Activated CD4-positive, alpha-beta T cell treated with anti-CD3 and anti-CD28 coated beads, Interleukin-2, amount 50 U/mL, for 24 hours (primary cell): ENCODE measurements at places on chromosomes 1 and 21.

- no peak for DNase-seq
These were observed 3.6 kb downstream of the CERS2 start for GRCh38 chr1:150970808-150971582.

- no peak for DNase-seq
These were observed 232.1 kb upstream of the KAZN start for GRCh38 chr1:14366091-14367018.

GRCh38 chr1:183460596-183460995, 11.7 kb upstream of the SMG7 start:
- DNase-seq, result no peak

DNA sequence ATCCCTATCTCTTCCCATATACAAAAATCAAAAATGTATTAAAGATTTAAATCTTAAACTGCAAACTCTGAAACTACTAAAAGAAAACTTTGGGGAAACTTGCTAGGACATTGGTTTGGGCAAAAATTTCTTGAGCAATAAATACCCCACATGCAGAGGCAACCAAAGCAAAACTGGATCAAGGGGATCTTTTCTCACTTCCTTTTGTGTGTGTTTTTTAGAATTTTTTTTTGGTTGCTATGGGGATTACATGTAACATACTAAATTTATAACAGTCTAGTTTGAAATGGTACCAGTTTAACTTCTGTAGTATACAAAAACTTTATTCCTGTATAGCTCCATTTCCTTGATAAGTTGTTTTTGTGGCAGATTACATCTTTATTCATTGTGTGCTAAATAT, 16.8 kb downstream of the MAST2 start:
- DNase-seq, result no peak

DNA sequence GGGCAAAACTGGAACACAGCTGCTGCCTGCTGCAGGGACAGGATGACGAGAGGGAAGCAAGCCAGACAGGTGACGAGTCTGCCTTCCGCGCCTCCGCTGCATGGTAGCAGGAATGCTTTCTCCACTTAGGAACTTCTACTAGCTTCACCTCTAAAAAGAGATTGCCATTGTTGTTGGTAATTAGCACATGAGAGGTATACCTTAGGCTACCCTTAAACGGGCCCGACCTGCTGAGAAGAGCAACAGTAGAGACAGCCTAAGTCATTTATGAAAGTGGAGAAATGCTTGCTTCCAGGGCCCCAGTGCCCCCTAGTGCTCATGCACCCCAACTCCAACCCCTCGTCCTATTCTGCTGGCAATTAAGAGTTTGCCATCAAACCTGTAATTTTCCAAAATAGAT, 96.9 kb upstream of the AKT3 start:
- no peak for DNase-seq

DNA sequence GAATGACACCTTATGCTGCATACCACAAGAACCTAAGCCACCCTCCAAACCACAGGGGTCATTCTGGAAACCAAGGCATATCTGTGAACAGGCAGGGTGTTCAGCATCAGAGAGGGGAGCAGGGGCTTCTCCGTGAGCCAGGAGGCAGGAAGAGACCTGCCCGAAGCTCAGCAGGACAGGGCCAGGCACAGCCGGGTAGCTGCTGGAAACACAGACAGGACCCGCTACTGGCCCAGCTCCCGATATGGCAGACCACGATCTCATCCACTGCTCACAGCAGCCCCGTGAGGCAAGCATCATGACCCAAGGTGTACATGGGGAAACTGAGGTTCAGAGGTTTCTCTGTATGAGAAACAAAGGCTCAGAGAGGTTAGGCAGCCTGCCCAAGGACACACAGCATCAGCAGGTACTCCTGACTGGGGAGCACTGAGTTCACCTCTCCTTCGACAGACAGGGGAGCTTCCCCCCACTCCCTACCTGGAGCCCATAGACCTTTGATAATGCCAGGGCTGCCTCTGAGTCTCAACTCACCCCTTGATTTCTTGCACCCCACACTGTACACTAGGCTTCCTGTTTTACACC, 317.7 kb downstream of the MATN1 start:
- DNase-seq, result no peak

- no peak for DNase-seq
These were observed 64.9 kb downstream of the FGGY start for GRCh38 chr1:59361766-59362165.

GRCh38 chr1:215792446-215792845, 225.3 kb downstream of the KCTD3 start:
- no peak for DNase-seq
